ENCODE measurements at places on chromosomes 6 and 20. TPM values are rescaled to one million over a fixed set of nuclear protein-coding genes. Genes with fewer than 3 reads are reported as not detected.

- no peak for DNase-seq
Measured at GRCh38 chr20:23200914-23201313, 114.8 kb upstream of the CD93 start.

- no peak for DNase-seq
Measured at GRCh38 chr6:3102875-3103274, 15.6 kb upstream of the BPHL start.

The IL17A gene
- not detected for total RNA-seq

The TPX2 gene
- 0.95 TPM for total RNA-seq

The IL17F gene
- not detected for total RNA-seq

GRCh38 chr6:135222623-135223022 is 41.5 kb downstream of the MYB start:
- DNase-seq, result no peak

DNA sequence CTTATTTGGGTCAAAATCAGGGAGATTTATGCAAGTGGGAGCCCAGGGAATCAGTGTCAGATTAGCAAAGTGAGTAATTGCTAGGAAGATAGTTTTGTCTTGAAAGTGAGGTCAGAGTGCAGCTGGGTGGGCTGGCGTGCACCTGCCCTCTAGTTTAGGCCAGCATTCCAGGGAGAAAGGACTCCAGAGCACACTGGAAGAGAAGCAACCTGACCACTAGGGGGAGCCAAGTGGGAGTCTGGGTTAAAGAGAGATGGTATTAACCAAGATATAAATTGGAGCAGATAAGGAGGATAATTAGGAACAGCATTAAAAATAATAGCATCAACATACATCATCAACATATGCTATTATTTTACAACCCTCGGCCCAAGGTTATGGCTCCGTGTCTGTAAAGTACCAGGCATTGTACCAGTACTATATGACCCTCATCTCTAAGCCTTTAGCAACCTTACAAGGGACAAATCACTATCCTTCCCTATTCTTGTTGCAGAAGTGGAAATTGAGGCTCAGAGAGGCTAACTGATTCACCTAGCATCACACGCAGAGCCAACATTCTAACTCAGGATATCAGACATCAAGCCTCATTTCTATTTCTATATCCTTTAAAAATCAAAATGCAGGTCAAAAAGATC is 57.8 kb downstream of the SLC2A10 start:
- no peak for DNase-seq

DNA sequence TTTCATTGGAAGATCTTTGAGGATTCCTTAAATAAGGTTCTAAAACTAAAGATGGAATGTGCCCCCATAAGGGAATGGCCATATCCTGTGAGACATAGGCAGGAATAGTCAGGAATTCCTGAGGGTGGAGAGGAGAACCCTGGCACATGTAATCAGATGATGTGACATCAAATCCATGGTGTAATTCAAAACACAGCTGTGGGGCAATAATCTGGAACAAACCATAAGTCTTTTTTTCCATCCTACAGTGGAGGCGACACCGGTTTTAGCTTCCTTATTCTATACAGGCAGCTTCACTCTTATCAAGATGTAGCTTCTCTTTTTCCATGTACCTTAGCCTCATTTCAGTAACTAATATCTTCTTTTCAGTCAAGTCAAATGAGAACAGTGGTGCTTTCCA is 133.6 kb upstream of the CITED2 start:
- DNase-seq, result no peak

- no peak for DNase-seq
Measured at GRCh38 chr20:19793716-19794115, 35.7 kb downstream of the RIN2 start.

The SAMD3 gene
- total RNA-seq, result 1.1 TPM

DNA sequence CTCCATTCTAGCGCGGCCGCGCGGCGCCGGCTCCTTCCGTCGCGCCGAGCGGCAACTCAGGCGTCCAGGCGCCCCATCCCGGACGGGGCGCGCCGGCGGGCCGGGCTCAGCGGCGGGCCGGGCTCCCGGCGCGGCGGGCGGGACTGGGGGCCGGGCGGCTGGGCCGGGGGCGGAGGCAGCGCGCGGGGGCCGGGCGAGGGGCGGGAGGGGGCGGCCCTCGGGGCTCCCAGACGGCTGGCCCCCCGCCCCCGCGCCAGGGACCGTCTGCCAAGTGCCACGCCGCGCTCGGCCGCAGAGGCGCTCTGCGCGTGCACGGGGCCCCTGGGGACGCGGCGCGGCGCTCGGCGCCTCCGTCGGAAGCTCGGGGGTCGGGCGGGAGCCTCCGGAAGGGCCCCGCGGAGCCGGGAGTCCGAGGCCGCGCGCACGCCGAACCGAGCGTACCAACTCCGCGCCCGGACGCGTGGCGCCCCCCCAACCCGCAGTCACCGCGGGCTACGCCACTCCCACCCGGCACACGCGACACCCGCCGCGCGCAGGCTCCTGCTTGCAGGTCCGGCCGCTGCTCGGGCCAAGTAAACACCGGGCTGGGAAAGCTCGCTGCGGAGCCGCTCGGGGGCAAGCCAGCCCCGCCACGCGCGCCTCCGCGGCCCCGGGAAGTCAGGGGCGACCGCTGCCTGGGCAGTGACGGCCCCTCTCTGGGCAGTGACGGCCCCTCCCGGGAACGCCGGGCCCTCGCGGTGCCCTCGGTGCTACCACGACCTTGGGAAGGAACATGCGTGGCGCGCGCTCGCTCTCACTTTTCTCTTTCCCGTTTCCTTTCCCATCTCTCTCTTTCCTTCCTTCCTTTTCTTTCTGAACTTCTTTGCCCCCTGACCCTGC is at the start of gene PREX1:
PREX1 (minus strand) TSS at position 145 of the 879 bp plus-strand sequence; CDS start at position 6, 139 bp downstream.
- DNase-seq, result peak; percentile 51

The LKAAEAR1 gene
- total RNA-seq, result not detected

The C20orf204 gene
- 0.78 TPM for total RNA-seq

DNA sequence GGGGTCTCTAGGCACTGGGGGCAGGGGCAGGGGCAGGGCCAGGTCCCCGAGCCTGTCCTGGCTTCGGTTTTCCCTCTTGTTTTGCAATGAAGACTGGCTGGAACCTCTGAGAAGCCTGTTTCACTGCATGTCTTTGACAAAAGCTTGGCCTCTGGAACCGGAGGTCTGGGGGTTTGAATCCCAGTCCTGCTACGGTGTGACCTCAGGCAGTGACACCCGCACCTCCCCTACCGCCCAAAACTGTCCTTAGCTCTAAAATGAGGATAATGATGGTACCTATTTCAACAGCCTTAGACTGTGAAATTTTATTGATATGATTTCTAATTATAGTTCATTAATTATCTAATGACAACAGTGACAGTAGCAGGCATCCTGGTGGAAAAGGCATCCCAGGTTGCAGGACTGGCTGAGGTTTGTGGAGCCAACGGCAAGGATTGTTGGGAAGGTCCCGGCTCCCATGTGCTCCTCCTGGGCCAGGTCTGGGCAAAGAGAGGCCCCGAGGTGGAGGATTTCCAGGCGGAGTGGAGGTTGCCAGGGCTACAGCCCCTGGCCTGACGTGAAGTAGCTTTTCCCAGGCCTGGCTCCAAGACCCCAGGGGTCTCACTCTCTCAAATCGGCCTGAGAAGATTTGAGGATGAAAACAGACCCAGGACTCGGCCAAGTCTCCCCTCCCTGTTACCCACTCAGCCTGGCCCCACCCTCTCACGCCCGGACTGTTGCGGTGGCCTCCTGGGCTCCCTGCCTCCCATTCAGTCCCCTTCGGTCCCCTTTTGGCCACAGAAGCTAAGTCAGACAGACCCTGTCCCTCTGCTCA is 57.9 kb downstream of the SNAI1 start:
- no peak for DNase-seq

DNA sequence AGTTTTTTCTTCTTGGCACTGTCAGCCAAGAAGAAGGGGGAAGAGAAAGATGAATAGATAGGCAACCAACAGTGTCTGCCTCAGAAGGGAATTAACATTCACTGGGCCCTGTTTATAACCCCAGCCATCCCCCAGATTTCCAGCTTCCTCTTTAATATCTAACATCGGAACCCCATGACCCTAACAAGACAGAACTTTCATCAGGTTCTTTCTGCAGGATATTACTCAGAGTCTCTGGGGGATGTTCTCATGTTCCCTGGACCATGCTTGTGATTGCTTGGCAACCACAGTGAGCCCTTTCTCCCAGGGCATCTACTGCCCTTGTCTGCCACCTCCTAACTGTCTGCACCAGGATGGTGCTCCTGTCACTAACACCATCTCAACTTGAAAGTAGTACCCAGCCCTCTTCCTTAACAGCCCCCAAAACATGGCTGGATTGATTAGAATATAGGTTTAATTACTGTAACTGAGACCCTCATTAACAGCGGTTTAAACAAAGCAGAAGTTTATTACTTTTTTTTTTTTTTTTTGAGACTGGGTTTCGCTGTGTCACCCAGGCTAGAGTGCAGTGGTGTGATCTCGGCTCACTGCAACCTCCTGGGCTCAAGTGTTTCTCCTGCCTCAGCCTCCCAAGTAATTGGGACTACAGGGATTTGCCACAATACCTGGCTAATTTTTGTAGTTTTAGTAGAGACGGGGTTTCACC is 12.0 kb upstream of the PTPN1 start:
- DNase-seq, result no peak

Measured in pancreas (tissue), 10 donors.